ENCODE measurements at places on chromosomes 12 and 14.

DNA sequence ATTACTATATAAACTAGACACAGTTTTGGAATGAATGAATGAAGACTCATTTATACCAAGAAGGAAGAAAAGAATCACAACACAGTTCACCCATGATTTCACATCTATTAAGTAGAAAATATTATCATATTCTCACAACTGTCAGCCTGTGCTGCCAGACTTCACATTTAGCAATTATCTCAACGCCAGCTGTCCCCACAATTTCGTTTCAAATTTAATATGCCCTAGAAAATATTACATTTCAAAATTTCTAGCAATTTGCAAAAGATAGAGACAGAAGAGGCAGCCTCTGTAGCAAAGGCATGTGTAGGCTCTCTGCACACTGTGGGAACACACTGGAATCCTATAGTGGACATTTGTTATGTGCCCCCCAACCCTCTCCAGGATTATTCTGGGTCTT lies 83.6 kb downstream of the ANKS1B start:
- no peak for DNase-seq

DNA sequence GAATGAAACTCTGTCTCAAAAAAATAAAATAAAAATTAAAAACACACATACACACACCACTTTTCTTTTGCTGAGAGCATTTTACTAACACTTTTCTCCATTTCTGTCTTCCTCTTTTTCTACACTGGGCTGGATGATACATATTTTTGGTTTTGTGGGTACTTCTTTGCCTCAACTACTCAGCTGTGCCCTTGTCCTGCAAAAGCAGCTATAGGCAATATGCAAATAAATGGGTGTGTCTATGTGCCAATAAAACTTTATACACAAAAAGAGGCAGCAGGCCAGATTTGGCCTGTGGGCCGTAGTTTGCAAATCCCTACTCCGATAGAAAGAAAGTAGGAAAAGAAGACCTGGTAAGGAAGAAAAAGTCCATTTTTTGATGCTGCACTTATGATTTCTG lies 6.5 kb downstream of the CLMN start:
- DNase-seq = no peak

DNA sequence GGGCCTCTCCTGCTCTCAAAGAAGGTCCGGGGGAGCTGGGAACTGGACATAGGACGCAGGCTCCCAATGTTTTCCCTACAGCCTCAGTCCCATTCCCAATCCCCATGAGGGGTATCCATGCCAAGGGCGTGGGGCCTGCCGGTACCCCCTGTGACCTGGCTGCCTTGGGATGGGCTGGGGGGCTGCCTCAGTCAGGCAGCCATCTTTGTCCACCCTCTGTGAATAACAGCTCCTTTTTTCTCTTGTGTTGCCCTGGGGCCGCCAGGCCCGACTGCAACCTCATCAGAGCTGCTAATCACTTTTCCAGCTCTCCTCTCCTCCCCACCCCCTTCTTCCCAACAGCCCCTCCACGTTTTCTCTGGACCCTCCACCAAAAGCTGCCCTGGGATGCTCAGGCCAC lies 11.2 kb downstream of the FIGNL2 start:
- no peak for DNase-seq

- DNase-seq = no peak
Measured at GRCh38 chr12:95600567-95600966, 49.3 kb upstream of the USP44 start.

- no peak for DNase-seq
Measured at GRCh38 chr12:94203796-94204195, 55.4 kb downstream of the PLXNC1 start.

DNA sequence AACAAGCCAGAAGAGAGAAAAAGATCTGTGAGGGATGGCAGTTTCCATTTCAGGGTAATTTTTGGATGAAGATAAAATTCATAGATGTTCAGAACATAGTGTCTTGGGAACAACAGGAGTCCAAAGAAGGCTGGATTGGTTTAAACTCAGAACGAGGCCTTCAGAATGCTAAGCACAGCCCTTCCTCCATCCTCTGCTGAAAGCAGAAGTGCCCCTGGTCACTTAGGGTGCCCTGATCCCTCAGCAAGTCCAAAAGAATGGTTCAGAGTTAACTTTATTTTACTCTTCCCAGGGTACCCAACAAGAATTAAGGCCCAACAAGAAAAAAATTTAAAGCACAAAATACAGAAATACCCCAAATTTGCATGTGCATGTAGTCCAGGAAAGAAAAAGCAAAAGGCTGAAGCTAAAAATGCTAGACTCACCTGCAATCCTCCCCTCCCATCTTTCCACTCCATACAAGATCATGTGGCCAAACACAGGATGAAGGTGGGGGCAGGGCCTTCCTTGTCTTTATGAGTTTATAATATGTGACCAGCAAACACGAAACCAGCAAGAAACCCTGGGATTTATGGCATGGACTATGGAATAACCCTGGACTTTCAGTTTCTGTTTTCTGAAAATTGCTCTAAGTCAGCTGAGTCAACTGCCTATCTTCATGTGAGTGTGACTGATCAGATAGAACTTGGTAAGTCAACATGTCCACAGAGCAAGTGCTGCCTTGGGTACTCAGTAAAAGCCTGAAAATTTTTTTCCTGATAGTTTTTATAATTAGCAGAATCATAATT lies 21.2 kb downstream of the MAX start:
- no peak for DNase-seq

GRCh38 chr14:102908766-102909455 lies 13.6 kb upstream of the AMN start:
- DNase-seq = no peak

GRCh38 chr14:78519863-78520262 lies 349.7 kb downstream of the NRXN3 start:
- no peak for DNase-seq

- DNase-seq = no peak
Measured at GRCh38 chr12:15701631-15702156, 87.5 kb downstream of the EPS8 start.

GRCh38 chr14:68814539-68815297 lies 21.9 kb upstream of the ZFP36L1 start:
- no peak for DNase-seq

GRCh38 chr12:39431797-39432196 lies 11.1 kb downstream of the KIF21A start:
- no peak for DNase-seq

- DNase-seq = no peak
Measured at GRCh38 chr12:4116251-4117111, 157.1 kb upstream of the CCND2 start.
